Stimulated activated CD8-positive, alpha-beta memory T cell treated with anti-CD3 and anti-CD28 coated beads, Interleukin-15, amount 100 ng/mL, for 48 hours (primary cell): ENCODE measurements at places on chromosomes 7 and 10.

DNA sequence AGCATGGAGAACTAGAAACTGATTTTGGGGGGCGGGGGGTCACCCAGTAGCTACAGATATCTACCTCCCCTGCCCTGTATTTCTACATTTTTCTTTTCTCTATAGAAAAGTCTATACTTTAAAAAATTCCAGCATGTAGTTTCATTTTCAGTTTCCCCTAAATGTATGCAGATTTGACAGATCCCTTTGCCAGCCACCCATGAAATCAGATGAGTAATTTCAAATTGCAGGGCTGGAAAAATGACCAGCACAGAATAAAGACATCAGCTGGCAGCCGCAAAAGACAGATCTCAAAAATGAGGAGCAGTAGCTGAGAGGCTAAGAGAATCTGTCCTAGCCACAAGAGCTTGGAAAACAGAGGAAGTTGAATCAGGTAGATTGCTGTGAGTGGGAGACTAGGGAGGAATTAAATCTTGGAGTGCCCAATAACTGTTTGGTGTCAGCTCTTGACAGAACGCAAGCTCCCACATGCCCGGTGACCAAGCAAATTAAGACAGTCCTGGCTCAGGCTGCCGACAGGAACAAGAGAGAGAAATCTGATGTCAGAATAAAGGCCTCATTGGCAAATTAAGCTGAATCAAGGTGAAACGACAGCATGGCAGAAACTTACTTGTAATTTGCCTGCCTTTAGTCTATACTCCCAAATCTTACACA is 24.5 kb downstream of the ADRB1 start:
- DNase-seq = no peak

DNA sequence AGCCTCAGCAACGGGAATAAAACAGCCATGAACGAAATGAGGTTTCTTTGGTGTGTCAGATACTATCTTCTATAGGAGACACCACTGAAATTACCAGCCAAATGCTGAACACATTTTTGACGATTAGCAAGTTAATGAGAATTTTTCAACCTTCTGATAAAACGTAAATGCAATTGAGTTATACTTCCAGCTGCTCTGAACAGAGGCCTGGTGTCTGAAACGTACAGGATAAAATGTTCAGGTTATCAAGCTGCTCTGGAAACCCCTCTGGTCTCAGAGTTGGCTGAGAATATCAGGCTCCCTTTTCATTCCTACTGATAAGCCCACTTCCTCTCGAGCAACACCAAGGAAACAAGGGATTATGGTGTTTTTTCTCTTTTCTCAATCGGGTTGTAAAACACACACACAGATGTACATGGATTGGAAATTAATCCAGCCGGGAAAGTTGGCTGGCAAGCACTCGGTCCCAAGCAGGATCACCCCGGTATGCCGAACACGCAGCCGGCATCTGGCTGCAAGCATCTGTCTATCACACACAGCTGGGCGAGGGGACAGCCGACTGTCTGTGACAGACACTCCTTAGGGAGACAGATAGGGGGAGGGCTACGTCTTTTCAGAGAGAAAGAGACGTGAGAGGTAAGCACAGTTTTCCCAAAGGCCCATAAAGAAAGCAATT is 171.8 kb downstream of the PRKAG2 start:
- DNase-seq = no peak

- DNase-seq = no peak
These were observed 7.5 kb downstream of the RASGEF1A start for GRCh38 chr10:43259213-43259991.

- no peak for DNase-seq
These were observed 5.6 kb downstream of the TLX1 start for GRCh38 chr10:101136708-101137121.

- no peak for DNase-seq
These were observed 609.4 kb upstream of the C7orf33 start for GRCh38 chr7:147980826-147981813.

- DNase-seq = no peak
These were observed 313.6 kb upstream of the ZMIZ1 start for GRCh38 chr10:78755063-78755701.

- DNase-seq = no peak
These were observed 305.6 kb downstream of the RPS24 start for GRCh38 chr10:78339251-78339650.

- DNase-seq = no peak
These were observed 7.3 kb downstream of the FAM20C start for GRCh38 chr7:199483-200249.

GRCh38 chr10:21092683-21093524 is 195.8 kb upstream of the NEBL start:
- DNase-seq = no peak

DNA sequence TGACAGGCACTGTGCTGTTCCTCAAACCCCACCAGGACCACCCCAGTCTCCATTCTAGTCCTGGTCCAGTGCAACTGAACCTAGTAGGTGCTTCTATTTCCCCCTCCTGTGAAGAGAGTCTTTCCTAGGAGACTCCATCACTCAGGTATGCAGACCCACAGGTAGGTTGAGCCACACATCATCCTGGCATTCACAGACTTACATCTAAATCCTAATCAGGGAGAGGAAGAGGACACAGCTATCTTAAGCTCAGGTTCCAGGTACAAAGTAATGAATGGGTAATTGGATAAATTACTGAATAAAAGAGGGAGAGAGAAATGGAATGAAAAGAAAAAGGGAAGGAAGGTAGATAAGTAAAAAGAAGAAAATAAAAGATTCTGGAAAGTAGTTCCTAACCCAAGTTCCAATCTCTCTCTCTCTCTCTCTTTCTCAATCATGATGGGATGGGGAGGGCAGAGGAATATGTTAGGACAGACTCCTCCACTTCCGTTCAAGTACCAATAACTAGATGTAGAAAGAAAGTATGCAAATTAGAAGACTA is 139.8 kb upstream of the NAMPT start:
- DNase-seq = no peak

- no peak for DNase-seq
These were observed 84.6 kb upstream of the STEAP4 start for GRCh38 chr7:88391247-88391646.

DNA sequence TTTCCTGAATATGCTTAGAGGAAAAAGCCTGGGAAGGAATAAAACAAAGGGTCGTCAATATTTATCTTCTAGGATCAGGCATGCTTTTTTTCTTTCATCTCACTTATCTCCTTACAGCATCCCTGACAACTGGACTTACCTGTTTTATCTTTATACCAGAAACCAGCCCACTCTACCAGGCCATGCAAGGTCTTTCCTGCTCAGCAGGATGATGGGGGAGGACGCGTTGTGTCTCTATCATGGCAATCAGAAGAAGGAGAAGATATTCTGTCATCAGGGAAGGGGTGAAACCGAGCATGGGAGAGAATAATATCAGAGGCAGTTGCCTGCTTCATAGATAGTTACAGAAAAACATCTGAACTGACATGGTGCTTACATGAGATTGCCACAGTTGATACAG is 445.6 kb downstream of the DPP6 start:
- DNase-seq = no peak

GRCh38 chr7:50431316-50431715 is 18.8 kb downstream of the FIGNL1 start:
- DNase-seq = no peak

DNA sequence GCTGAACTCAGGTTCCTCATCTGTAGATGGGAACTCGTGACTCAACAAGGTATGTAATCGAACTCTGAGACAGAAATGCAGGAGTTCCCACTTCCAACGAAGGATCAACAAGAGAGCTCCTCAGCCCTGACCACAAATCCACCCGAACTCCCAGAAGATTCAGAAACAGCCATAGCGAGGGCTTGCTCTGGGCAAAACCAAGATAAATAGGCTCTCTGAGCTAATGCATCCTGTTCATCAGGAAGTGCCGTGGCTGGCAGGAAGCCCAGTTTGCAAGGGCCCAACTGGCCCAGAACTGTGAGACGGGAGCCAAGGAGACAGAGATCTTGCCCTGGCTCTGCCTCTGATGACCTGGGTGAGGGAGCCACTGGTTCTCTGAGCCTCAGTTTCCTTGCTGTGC is 141.7 kb upstream of the PFKP start:
- no peak for DNase-seq

DNA sequence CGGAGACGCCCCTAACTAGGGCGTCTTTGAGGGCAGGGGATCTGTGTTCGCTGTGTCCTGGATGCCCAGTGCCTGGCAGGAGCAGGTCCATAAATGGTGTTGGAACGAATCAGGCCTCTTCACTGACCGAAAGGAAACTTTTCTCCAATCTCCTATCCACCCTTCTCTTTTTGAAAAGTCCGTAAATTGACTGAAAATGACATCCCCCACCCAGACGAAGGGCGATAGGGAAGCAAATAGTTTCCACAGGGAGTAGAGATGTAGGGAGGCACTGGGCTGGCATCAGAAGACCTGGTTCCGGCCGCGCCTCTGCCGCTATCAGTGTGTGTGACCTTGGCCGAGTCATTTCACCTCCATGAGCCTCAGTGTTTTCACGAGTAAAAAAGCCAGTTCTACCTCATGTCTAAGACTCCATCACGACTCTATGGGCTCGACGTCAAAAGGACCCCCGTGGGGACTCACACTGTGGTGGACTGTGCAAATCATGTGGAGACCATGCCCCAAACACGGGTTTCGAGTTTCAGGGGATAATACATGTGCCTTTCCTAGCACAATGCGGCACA is 497 bp upstream of the RAB11FIP2 start:
- no peak for DNase-seq

DNA sequence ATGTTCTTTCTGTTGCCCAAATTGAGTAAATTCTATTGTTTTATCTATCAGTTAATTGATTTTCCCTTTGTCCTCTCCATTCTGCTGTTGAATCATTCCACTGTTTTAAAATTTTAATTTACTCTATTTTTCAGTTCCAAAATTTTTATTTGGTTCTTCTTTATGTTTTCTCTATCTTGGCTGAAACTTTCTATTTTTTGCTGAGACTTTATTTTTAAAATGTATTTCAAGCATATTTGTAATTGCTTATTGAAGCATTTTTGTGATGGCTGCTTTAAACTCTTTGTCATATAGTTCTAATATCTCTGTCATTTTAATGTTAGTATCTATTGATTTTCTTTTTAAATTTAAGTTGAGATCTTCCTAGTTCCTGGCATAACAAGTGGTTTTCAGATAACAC is 60.5 kb downstream of the OR13A1 start:
- no peak for DNase-seq

- DNase-seq = no peak
These were observed 2.0 kb upstream of the C10orf120 start for GRCh38 chr10:122701652-122702051.

GRCh38 chr7:132394283-132395198 is 181.7 kb downstream of the PLXNA4 start:
- DNase-seq = no peak

GRCh38 chr7:135175931-135176330 is 5.4 kb upstream of the CYREN start:
- DNase-seq = no peak

DNA sequence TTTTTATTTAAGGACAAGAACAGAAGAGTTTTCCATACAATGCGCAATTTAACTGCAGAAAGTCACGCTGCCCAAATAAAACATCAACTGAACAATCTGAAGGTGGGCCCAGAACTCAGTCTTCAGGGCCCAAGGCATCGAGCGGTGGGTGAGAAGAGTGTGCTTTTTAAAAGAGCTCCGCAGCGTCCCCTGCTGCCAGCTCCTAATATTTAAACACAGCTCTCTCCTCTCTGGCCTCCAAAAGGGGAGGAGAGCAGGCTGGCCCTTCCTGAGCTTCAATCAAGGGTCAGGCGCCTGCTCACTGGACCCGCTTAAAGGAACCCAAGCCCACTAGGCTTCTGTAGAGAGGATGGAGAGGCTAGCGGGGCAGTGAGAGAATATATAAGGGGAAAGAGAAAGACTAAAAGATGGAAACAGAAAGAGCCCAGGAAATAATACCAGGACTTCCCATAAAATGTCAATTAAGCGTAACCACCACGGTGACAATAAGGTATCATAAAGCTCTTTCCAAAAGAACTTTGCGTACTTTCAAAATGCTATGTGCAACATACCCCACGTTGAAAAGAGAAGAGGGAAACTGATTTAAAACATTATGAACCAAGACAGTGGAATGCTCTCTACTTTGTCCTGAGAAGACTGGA is 2.8 kb downstream of the FAM53B start:
- no peak for DNase-seq

DNA sequence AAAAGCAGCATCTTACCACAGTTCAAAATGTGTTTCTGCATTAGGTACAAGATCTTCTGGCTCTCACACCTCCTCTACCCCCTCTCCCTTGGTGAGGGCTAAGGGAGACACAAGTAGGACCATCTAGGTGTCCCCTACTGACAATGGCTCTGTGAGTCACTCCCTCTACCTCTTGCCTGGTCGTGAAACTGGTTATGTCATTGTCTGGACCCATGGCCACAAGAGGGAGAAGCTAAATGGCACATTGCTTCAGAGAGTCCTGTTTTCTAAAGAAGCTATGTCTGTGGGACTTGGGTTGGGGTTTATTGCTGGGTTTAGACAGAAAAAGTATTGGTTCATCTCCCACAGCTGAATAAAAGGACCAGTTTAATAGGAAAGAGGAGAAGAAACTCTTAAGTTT is 4.0 kb upstream of the PLXNA4 start:
- DNase-seq = no peak

DNA sequence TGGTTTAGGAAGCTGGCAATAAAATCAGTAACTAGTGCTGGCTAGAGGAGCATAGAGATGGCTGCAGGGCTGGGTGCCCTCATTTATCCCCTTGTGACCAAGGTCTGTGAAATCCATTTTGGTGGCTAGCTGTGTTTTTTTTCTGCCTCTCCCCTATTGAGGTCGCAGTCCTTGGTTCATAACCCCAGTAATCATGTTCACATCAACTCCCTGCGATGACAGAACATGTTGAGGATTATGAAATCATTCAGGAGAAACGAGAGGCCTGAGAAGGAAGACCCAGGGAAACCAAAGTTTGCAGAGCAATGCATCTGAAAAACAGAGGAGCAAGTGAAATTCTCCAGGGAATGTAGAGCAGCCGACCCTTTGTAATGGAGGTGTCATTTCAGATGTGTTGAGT is 126.9 kb downstream of the TACC2 start:
- no peak for DNase-seq

DNA sequence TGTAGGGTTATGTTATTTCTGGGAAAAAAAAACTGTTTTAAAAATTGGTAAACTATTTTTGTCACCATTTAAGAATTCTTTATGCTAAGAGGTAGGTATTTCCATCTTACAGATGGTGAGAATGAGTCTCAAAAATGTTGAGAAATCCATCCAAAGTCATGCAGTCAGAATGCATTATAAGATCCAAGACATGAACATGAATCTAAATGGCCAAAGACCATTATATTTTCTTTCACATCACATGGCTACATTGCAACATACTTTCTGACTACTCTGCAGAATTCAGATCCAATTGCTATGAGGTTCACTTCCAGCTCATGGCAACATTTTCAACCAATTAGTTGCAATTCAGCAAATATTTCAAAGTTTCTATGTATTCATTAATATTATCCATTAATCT is 181.2 kb downstream of the TWIST1 start:
- no peak for DNase-seq

- DNase-seq = no peak
These were observed 455.7 kb upstream of the GALNT17 start for GRCh38 chr7:70676243-70676642.
